ENCODE measurements at places on chromosomes 2 and 18. TPM values are rescaled to one million over a fixed set of nuclear protein-coding genes. Genes with fewer than 3 reads are reported as not detected.

DNA sequence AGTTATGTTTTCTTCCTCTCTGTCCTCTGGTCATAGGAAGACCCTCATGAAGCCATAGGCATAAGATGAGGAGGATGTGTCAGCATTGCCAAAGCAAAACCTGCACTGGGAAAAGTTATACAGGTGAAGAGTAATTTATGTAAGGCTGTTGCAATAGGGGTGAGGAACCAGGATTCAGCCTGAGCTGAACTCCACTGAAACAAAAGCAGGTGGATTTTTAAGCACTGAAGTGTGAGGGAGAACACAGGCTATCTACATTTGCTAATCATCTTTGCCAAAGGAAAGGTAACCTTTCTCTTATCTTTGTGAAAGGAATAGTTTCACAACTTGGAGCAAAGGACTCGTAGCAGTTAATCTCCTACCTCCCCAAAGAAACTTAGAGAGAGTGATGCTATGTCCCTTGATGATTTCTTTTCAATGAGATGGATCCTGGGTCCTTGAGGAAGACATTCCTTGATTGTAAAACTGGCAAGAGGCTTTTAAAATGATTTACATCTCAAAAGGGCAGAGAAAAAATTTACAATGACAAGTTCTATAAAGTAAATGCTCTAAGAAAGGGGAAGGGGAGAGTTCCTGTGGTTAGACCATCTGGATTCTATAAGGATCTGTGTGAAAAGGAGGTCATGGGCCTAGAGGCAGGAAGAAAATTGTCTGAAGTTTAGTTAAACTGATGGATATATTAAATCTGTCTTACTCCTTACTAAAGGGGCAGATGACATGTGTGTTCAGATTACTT is 385.4 kb upstream of the CDH7 start:
- no peak for DNase-seq

DNA sequence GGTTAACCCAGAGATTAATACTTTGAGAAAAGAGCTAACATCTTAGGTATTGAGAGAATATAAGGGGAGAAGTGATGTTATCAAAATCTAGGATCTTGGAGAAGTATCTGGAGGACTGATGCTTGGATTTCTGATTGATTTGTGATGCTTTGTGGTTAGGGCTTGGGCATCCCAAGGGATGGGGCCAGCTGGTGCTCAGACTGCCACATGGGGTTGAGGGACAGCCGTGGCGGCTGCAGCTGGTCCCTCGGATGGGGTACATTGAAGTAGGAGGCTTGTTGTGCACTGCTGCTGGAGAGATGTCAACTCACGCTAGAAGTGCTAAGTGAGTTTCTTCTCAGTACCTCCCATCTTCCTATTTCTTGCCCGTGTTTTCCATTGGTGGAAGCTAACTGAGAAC is 22.4 kb downstream of the HRH4 start:
- no peak for DNase-seq

The ERFE gene
- 2.6 TPM for total RNA-seq

DNA sequence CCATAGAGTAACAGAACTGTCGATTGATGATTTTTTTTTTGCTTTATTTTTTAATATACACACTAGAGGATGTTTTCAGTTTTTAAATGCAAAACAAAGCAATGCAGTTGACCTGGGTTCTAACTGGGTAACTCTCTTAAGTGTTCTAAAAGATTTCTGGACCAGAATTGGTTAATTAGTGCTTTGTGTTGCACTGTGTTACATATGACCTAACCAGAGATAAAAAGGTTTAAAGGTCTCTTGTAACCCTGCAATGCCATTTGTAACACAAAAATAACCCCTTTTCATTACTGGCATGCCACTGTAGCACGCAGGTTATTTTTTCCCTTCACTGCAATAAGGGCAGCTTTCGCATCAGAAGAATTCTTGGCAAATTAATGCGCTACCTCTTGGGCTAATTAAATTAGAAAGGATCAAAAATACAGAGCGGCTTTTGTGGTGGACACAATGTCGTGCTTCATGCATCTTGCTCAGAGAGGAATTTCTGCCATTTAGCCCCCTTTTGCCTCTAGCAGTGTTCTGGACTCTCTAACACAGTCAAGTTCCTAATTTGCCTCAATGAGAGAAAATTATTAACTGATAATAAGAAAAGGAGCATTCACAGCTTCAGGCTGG is 250.8 kb upstream of the ZEB2 start:
- no peak for DNase-seq

The ANKRD30BL gene
- total RNA-seq: not detected

DNA sequence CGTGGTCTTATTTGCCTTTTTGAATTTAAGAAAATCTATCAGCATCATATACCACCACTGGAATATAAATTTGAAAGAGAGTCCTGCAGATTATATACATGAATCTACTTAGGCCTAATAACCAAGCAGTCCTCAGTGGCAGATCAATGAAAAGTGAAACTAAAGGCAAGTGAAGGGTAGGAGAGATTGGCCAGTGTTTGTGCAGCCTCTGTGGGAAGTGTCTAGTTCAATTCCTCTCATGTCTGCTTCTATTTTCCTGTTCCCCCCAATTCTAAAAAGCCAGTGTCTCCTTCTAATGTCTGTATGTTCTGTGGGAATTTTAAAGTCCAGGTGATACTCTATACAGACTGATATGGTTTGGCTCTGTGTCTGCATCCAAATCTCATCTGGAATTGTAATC is 61.9 kb downstream of the FN1 start:
- no peak for DNase-seq

The DSG1 gene
- total RNA-seq: not detected

DNA sequence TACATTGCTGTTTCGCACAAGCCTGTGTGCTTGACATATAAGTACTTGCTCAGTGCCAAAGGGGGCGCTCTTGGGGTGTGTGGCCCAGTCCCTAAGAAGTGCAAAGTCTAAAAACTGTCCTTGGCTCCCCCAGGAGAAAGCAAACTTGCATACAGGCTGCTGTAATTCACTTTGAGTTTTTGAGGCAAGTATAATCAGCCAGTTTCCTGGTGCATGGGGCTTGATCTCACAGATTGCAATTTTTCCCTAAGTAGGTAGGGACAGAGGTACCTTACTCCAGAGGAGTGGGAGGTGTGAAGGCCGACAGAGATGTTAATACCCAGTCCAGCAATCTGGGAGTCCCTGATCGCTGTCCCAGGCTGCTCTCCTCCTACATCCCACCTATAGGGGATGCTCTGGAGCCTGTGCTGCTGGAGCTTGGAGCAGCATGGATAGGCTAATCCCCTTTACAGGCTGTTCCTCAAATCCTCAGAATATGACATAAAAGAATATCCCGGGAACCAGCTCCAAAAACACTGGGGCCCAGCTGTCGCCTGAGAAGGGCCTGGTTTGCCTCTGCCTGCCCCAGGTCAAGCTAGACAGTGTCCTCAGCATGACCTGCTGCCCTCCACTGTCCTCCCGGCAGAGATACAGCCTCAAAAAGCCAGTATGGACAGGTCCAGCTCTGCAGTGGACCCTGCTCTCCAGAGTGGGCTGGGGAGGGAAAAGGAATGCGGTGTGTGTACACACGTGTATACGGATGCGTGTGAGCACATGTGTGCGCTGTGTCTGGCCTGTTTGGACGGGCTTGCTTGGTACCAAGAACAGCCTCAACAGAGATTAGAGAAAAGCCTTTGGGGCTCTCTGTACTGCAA is 136.5 kb upstream of the HAAO start:
- peak; percentile 32 for DNase-seq

Measured in neural crest cell (in vitro differentiated cells).